ENCODE measurements at places on chromosomes 11 and 22.

GRCh38 chr11:103959279-103959942, 77.0 kb upstream of the DDI1 start:
- no peaks in the 10 kb centered on the region for H3K4me1 ChIP-seq
- no peaks in the 10 kb centered on the region for H3K36me3 ChIP-seq
- H3K27ac ChIP-seq: no peak overlapping the region
- no peak for DNase-seq
- no peaks in the 10 kb centered on the region for H3K27me3 ChIP-seq

DNA sequence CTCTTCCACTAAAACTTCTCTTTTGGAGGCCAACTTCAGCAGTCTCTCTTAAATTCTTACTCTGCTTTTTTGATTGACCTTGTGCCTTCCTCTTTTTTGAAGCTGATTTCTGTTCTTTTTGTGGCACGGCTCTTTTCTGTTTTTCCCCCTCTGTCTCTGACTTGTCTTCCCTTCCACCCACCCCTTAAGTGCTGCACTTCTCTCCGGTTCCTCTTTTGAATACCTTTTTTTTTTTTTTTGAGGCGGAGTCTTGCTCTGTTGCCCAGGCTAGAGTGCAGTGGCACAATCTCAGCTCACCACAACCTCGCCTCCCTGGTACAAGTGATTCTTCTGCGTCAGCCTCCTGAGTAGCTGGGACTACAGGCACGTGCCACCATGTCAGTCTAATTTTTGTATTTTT, 211.9 kb downstream of the BLID start:
- H3K4me1 ChIP-seq: peaks cover 10% of the 10 kb centered on the region
- H3K27ac ChIP-seq: no peak overlapping the region
- H3K4me3 ChIP-seq: no peak overlapping the region
- H3K36me3 ChIP-seq: no peaks in the 10 kb centered on the region
- DNase-seq: no peak

DNA sequence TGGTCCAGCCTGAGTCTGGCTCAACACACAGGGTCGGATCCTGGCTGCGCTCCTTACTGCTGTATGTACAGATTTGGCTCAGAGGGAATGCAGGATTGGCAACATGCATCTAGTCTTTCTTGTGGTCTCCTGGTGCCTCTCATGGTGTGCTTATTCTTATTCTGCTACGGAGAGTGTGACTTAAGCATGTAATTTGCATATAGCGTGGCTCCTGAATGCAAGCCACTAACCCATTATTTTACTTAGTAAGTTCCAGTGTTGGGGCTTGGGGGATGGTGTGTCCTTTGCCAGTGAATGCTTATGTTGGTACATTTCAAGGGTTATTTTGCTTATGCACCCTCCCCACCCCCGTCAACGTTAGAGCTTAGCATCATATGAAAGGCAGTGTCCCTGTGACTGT, 51.2 kb downstream of the PTPRJ start:
- no peaks in the 10 kb centered on the region for H3K27me3 ChIP-seq
- peaks cover 64% of the 10 kb centered on the region for H3K4me1 ChIP-seq
- no peak for DNase-seq

- peaks cover 2% of the 10 kb centered on the region for H3K27me3 ChIP-seq
- no peak for DNase-seq
- H3K4me3 ChIP-seq: no peak overlapping the region
- H3K4me1 ChIP-seq: peaks cover 1% of the 10 kb centered on the region
- no peak overlapping the region for H3K27ac ChIP-seq
- no peaks in the 10 kb centered on the region for H3K36me3 ChIP-seq
Observed at GRCh38 chr11:105144887-105145286, 5.3 kb upstream of the CARD18 start.

DNA sequence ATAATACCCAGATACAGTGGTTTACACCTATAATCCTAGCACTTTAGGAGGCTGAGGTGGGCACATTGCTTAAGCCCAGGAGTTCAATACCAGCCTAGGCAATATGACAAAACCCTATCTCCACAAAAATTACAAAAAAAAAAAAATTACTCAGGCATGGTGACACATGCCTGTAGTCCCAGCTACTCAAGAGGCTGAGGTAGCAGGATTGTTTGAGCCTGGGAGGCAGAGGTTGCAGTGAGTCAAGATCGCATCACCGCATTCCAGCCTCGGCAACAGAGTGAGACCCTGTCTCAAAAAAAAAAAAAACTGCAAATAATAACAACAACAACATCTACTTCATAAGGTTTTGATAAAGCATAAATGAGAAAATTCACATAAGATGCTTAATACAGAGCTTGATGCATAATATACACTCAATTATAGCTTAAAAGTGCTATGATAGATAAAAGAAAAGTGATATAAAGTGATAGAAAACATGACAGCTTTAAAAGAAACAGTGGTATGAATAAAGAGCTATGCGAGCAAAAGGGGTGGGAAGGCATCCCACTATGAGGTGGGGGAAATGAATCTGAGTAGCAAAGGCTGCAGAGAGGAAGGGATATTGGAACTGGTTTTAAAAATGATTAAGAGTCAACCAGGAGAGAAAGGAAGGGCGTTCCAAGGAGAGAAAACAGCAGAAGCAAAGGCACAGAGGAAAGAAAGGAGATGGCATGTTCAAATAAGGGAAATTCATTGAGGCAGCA, 197.6 kb downstream of the KIF18A start:
- H3K4me1 ChIP-seq: no peaks in the 10 kb centered on the region
- no peak for DNase-seq

- H3K4me1 ChIP-seq: peaks cover 2% of the 10 kb centered on the region
- no peak for DNase-seq
- H3K4me3 ChIP-seq: no peak overlapping the region
- no peaks in the 10 kb centered on the region for H3K27me3 ChIP-seq
- no peak overlapping the region for H3K27ac ChIP-seq
Observed at GRCh38 chr11:17927681-17928343, 85.0 kb downstream of the SERGEF start.

GRCh38 chr22:37267135-37267587, 15.1 kb upstream of the CYTH4 start:
- peak overlapping the region; percentile 95 for H3K27ac ChIP-seq
- DNase-seq: peak; percentile 88
- peaks cover 37% of the 10 kb centered on the region for H3K4me1 ChIP-seq

GRCh38 chr22:44524806-44525205, 26.8 kb upstream of the RTL6 start:
- H3K27ac ChIP-seq: no peak overlapping the region
- H3K27me3 ChIP-seq: peaks cover 16% of the 10 kb centered on the region
- H3K36me3 ChIP-seq: no peaks in the 10 kb centered on the region
- no peaks in the 10 kb centered on the region for H3K4me1 ChIP-seq
- DNase-seq: no peak

DNA sequence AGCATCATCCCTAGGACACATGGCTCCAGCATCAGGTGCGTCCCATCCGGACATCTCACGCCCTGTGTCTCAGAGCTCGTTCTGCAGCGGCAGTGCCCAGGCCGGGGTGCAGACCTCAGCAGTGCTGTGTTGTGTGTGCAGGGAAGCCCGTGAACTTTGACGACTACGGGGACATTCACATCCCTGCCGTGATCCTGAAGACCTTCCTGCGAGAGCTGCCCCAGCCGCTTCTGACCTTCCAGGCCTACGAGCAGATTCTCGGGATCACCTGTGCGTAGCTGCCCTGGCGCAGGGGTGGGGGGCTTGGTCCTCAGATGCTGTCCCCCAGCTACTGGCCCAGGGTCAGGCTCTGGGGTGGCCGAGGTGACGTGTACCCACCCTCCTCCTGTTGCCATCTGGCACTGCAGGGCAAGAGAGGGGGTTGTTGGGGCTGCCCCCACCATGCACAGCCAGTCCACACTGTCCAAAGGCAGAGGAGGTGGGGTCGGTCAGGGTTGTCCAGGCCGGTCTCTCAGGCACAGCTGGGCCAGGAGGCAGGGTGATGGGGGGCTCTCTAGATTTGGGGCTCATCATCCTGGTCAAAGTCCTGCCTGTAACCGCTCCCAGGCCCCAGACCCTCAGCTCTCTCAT, 96.5 kb downstream of the ARHGAP8 start:
- no peaks in the 10 kb centered on the region for H3K4me1 ChIP-seq
- H3K4me3 ChIP-seq: no peak overlapping the region
- H3K36me3 ChIP-seq: no peaks in the 10 kb centered on the region
- no peak overlapping the region for H3K27ac ChIP-seq
- no peak for DNase-seq

DNA sequence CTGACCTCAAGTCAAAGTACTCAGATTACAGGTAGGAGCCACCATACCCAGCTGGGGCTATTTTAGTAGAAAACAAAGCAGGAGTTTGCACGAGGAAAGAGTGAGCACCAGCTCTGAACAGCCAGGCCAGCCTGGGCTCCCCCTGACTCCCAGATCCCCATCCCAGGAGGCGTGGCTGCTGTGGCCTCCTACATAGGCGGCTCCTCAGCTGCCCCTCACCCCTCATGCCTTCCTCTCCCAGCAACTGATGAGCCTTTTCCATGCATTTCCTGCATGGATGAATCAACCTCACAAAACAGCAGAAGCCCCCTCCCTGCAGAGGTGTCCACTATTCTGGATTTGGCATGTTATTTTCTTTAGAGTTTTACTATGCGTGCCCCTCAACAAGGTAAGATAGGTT, 10.5 kb upstream of the FLRT1 start:
- peaks cover 2% of the 10 kb centered on the region for H3K4me1 ChIP-seq
- H3K36me3 ChIP-seq: no peaks in the 10 kb centered on the region
- no peak overlapping the region for H3K4me3 ChIP-seq
- no peak overlapping the region for H3K27ac ChIP-seq
- DNase-seq: no peak

DNA sequence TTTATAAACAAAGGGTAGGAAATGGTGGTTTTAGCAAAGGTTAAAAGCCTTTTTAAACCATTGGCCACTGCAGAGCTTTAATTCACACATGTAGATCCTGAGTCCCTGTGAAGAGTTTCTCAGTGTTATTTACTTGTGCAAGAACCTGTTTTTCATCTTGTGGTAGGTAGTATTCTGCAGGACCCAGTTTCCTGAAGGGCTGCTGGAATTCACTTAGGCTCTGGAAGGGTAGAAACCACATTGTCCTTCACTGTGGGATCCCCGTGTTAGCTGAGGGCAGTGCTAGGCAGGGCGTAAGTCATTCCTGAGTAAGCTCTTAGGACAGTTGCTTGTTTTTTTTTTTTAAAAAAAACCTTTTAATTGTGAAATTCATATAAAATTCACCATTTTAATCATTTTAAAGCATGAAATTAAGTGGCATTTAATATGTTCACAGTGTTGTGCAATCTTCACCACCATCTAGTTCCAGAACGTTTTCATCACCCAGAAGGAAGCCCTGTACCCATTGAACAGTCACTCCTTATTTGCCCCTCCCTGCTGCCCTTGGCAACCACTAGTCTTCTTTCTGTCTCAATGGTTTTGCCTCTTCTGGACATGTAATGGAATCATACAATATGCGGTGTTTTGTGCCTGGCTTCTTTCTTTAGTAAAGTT, 77.7 kb downstream of the C22orf31 start:
- H3K4me1 ChIP-seq: no peaks in the 10 kb centered on the region
- no peaks in the 10 kb centered on the region for H3K36me3 ChIP-seq
- no peak overlapping the region for H3K4me3 ChIP-seq
- no peak overlapping the region for H3K27ac ChIP-seq
- H3K27me3 ChIP-seq: peaks cover 31% of the 10 kb centered on the region
- no peak for DNase-seq

DNA sequence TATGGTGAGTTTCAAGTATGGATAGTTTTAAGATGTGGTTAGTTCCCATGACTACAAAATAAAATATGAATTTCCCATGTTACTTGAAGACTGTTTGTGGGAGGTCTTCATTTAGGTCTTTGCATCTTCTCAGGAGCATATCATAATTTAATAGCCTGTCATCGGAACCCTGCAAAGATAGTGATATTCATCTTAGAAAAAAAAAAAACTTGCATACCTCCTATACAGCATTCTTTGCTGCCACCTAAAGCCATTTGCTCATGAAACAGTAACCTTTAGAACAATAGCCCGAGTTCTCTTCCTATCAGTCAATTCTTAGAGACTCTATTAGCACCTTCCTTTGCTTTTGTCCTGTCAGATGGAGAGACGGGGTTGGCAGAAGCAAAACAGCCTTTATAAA, 75.3 kb downstream of the ARFGAP2 start:
- H3K4me3 ChIP-seq: no peak overlapping the region
- peaks cover 2% of the 10 kb centered on the region for H3K4me1 ChIP-seq
- no peaks in the 10 kb centered on the region for H3K36me3 ChIP-seq
- DNase-seq: no peak

DNA sequence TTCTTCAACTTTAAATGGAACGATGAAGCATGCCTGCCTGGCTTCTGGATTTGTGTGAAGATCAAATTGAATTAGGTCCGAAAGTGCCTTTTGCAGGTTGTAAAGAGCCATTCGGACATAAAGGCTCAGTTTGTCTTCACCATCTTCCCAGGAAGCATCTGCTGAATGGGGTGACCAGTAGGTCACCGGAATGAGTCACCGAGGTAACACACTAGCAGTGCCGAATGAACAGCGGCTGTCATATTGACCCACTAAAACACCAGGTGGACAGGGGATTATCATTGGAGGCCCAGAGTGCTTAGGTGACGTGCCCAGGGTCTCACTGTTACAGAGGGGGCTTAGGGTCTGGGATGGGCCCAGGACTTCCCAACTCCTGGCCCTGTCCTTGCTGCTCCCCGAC, 43.1 kb upstream of the MYH9 start:
- peaks cover 1% of the 10 kb centered on the region for H3K36me3 ChIP-seq
- DNase-seq: no peak
- H3K4me1 ChIP-seq: peaks cover 17% of the 10 kb centered on the region
- H3K27me3 ChIP-seq: no peaks in the 10 kb centered on the region

DNA sequence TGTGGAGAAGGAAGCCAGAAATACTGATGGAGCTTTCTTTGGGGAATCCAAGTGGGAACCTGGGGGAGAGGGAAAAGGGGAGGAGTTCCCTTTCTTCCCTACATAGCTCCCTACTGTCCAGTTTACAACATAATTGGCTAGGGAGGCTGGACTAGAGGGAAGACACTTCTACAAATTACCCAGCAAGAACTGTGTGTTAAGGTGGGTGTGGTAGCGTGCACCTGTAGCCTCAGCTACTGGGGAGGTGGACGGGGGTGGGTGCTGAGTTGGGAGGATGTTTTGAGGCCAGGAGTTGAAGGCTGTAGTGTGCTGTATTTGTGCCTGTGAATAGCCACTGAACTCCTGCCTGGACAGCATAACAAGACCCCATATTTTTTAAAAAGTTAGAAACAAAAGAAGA, 74.0 kb downstream of the NAV2 start:
- no peak for DNase-seq
- no peaks in the 10 kb centered on the region for H3K4me1 ChIP-seq
- no peaks in the 10 kb centered on the region for H3K36me3 ChIP-seq
- H3K27me3 ChIP-seq: peaks cover 10% of the 10 kb centered on the region
- H3K27ac ChIP-seq: no peak overlapping the region
- H3K4me3 ChIP-seq: no peak overlapping the region

DNA sequence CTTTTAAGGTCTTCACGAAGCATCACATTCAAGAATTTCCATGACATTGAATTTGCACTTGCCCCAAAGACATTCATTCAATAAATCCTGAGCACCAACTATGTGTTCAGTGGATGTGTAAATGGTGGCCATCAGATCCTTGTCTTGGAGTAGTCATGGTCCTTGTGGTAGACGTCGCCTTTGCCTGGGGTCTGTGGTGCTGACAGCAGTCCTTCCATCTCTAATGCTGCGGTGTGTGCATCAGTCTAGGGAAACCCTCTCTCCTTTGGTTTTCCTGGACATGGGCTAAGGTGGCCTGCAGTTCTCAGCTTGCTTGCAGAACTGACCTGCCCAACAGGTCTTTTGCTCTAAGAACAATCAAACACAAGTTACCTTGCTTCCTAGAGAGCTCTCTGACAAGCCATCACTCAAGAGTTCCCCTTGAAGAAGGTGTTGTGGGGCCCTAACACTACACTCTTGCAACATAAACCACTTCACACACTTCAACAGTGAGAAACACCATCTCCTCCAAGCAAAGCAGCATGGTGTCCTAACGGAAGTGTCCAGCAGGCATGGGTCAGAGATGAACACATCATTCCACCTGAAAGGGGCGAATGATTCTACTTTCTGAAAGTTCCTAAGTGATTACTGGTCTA, 72.1 kb downstream of the BUD13 start:
- peaks cover 11% of the 10 kb centered on the region for H3K27me3 ChIP-seq
- H3K4me3 ChIP-seq: no peak overlapping the region
- H3K36me3 ChIP-seq: no peaks in the 10 kb centered on the region
- no peaks in the 10 kb centered on the region for H3K4me1 ChIP-seq

All from activated naive CD8-positive, alpha-beta T cell treated with anti-CD3 and anti-CD28 coated beads, Interleukin-2, amount 10 ng/mL, durations not matched to agents 7 days and 5 days (primary cell).